GM18507 (cell line): ENCODE measurements at places on chromosomes 6 and 20.

GRCh38 chr6:149095842-149096241, 221.7 kb upstream of the TAB2 start:
- DNase-seq: no peak

DNA sequence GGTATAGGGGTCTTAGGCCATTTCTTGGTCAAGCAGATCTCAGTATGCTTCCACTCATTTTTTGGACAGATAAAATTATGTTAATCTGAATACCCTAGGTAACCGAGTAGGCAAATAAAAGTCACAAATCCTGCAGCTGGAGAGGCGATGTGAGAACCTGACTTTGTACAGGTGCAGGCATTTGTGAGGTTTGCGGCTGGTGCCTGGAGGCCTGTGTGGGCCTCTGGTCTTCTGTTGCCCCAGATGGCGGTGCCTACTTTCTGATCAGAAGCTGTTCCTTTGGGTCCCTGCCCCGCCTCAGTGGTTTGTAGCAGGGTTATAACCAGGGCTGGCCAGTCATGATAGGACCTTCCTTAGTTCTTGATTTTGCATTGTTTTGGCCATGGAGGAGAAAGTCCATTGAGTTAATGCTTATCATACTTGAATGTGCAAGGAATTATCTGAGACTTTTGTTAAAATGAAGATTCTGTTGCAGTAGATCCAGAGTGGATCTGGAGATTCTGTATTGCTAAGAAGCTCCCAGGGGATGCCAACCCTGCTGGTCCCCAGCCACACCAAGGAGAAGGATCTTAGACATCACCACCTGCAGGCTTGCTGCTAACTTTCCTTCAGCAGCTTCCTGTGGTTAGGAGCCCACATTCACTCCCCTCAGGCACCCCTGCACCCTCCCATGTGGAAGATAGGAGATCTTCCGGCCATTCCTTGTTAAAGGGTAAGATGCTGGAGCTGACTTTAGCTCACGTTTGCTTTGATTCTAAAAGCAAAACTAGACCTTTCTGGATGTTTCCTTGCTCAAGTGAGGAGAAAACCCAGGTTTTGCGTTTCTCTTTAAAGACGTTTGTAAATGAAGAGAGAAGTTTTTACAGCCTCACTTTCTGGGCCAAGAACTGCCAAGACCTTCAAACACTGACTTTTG, 50.7 kb downstream of the LRRC1 start:
- no peak for DNase-seq

DNA sequence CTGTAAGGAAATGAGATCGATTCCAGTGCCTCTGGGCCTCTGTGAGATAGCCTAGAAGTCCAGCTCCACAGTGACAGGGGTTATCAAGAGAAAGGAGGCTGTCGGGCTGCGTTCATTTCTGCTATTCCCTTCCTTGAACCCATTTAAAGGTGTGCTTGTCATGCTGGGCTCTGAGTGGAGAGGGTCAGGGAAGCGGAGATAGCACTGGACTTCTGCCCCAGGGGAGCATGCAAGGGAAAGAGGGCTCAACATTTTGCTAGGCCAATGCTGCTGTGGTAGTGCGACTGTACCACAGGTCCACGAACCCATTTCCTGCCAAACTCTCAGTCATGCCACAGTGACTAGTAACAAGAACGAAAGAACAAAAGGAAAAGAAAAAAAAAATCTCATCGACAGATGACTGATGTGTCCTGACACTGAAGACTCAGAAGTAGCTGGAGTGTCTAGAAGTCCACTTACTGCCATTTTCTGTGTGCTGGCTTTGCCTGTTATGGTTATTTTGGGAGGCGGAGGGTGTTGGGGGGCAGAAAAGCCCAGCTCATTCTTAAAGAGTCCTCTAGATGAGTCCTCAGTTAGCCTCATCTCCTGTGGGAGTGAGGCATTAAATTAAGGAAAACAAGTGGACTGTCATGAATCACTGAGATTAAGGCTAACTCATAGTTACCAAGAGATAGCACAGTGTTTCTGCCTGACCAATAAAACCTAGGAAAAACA, 8.1 kb downstream of the NEDD9 start:
- DNase-seq: no peak

- no peak for DNase-seq
Observed at GRCh38 chr6:83885984-83886383, 26.5 kb downstream of the CYB5R4 start.

- no peak for DNase-seq
Observed at GRCh38 chr20:32333181-32333987, 24.7 kb upstream of the ASXL1 start.

DNA sequence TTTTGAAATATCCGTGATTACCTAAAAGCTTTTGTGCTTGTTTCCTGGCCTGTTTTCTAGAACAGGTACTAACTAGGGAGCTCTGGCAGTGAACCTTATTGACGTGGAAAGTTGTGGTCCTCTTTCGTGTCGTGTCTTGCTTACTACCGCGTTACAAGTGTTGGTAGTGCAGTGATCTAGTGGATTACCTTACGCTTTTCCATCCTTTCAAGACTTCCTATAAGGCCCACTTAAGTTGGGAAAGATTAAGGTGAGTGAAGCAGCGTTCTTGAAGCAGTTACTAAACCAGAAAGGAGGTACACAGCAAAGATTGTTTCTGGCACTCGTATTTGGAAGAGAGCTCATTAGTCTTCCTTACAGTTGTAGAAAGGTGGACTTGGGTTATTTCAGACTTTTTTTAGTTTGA, 1.9 kb downstream of the PNRC1 start:
- no peak for DNase-seq

GRCh38 chr20:45336530-45337366, 11.5 kb downstream of the SDC4 start:
- no peak for DNase-seq

- DNase-seq: peak; percentile 71
Observed at GRCh38 chr6:43228951-43229802, at the start of gene DNPH1. Gene DNPH1, minus strand, starts transcription at chr6:43229481. Its CDS starts 25 bp downstream, at chr6:43229456.

GRCh38 chr6:115004204-115004603, 661.4 kb upstream of the HS3ST5 start:
- no peak for DNase-seq

GRCh38 chr20:50376179-50376887, 133.8 kb upstream of the PTPN1 start:
- no peak for DNase-seq

DNA sequence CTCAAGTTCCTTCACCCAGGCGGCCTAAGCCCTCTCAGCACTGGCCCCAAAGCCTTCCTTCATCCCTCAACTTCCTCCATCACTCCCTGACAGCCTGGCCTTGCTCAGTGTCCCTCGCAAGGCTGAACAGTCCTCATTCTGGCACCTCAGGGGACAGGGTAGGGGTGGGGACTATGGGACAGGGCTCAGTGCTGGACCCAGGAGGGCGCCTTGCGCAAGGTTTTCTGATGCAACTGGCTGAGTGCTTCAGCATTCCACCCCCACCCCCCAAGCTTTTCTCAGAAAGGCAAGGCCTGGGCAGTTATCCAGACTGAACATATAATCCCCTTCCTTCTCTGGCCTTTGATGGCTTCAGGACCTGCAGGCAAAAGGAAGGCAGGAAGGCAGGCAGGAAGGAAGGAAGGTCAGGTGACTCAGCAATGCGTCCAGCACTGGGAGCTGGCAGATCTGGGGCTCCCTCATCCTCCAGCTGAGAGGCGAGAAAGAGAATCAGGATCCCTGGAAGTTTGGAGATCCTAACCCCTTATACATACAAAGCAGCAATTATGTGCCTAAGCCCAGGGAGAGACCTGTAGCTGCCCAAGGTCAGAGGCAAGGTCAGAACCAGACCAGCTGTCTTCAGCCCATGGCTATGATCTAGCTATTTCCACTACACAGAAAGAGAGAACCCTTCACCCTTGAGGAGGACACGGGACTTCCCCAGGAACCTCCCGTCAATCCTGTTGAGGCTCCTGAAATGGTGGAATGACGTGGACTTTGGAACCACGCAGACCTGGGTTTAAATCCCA, 8.6 kb upstream of the TRIB3 start:
- no peak for DNase-seq

DNA sequence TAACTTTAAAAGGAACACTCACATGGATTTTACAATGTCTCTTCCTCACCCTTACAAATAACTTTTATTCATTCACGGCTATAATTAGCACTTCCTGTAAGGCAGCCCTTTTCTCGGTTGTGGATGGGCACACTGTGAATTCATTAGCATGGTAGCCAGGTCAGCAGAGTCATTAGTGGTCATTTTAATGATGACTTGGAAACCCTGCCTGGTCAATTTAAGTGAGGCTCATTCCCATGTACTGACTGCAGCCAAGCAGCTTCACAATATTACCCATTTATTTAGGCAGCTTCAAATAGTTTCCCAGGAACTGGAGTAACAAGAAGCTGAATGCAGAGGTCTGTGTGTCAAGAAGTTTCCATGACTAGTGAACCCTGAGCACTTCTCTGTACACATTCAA, 248.8 kb downstream of the KHDC1L start:
- no peak for DNase-seq

DNA sequence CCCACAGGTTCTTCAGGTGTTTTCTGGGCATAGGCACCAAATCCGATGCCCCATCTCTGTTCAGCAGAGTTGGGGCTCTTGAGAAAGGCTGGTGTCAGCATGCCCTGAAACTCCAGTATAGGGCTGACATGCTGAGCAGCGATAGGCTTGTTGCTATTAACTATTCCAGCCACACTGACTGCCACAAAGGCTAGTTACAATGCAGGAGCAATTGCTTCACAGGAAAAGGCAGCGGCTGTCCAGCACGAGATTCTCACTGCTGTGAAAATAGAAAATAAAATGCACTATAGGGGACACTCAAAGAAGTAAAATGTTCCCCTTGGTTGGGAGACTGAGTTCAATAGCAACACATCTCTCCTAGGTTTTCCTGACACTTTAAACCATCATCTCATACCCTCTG, 112.4 kb downstream of the BFSP1 start:
- no peak for DNase-seq

GRCh38 chr6:7419065-7419464, 29.5 kb downstream of the RIOK1 start:
- no peak for DNase-seq

DNA sequence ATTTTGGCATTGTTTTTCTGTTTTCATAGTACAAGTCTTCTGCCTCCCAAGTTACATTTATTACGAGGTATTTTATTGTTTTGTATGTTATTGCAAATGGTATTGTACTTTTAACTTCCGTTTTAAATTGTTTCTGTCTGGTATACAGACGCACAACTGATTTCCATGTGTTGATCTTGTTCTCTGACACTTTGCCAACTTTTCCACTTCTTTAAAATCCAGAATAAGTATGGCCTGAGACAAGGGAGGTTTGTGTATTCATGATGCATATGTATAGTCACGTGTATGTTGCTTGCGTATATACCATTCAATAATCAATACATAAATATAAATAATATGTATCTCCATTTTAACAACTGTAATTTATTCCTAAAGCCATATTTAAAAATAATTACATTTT, 41.2 kb downstream of the THBS2 start:
- DNase-seq: no peak

- no peak for DNase-seq
Observed at GRCh38 chr6:7471171-7471570, 70.3 kb upstream of the DSP start.

DNA sequence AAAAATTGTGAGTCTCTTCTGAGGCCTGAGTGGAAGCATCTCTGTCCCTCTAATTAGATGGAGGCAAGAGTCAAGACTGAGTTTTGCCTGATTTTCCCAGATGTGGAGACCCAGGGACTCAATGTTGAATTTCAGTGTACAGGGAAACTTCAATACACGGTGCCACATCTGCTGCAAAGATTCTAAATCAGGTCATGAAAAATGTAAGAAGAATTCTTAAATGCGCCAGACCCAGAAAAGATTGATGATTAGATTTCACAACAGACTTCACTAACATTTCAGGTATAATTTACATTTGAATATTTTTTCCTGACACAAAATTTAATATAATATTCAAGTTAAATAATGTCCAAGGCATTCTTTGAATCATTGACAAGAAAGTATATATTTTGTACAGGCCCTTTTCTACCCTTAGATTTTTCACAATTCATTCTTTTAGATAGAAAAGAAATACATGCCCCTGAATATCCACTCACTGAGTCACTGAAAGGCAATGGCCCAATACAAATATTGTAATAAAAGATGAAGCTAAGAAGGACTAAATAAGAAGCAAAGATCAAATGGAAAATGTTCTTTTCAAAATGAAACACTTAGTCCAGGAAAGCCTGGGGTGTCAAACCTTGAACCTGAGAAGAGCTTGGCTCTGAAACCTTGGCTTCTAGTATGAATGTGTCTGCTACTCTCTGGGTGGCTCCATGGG, 18.2 kb upstream of the HDGFL1 start:
- no peak for DNase-seq

DNA sequence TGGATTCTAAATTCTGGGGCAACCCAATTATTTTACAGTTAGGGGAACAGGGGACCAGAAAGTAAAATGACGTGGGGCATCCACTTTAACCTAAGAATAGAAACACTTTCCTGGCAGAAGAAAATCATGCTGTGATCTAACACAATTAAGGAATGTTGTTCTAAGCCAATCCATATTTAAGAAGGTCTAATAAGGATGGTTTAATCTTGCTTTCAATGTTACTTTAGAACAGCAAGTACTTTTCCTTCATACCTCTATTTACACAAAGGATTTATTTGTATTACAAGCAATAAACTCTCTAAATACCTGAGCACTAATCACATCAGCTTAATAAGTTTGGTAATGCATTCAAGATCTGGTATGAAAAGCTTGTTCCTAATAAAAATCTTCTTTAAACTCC, 32.4 kb downstream of the SLC2A12 start:
- DNase-seq: no peak

GRCh38 chr6:115485400-115485799, 575.3 kb downstream of the FRK start:
- DNase-seq: no peak

DNA sequence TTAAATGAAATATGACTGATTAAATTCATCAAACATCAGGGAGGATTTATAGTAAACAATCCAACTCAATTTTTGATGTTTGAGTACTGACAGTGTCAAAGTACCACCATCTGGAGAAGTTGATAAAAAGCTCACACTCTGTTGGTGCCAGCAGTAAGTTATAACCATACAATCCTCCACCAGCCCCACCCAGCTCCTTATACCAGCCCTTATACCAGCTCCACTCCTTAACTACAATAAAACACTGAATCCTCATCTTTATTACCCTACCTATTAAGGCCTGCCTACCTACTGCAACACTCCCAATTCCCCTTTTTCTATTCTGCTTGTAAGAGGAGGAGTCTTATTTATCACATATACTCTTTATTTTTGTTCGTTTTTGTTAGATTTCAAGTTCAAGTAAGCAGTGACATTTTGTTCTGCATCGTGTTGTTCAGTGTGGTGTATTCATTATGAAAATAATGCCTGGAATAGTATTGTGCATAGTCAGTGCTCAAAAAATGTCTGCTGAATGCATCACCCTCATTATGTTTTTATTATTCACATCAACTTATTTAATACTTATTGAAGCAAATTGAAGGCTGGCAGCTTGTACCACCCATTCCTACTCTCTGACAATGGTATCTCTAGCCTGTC, 954.7 kb upstream of the ADGRB3 start:
- DNase-seq: no peak
